ENCODE measurements at places on chromosomes 2 and 18.

- no peak for DNase-seq
Measured at GRCh38 chr2:12803607-12804006, 86.9 kb downstream of the TRIB2 start.

DNA sequence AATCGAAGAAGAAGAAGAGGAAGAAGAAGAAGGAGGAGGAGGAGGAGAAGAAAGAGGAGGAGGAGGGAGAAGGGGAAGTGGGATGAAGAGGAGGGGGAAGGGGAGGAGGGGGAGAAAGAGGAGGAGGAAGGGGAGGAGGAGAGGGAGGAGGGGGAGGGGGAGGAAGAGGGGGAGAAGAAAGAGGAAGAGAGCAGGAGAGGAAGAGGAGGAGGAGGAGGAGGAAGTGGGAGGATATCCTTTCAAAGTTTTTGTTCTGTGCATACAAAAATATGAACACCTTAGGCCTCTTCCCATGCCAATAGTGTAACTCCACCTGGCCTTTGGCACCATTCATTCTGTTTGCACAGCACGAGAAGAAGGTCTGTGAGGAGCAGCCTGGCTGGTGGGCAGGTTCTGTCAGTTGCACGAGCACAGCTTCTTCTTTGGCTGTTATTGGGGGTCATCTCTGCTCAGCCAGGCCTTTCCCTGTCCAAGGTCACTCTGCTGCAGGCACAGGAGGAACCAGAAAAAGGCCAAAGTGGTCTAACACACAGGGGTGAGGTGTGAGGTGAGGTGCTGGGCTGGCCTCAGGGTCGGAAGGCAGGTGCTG, 25.8 kb upstream of the PLB1 start:
- no peak for DNase-seq

- no peak for DNase-seq
Measured at GRCh38 chr2:3779496-3780049, 76.2 kb downstream of the DCDC2C start.

GRCh38 chr2:27502142-27502541, 5.5 kb downstream of the GCKR start:
- no peak for DNase-seq

- no peak for DNase-seq
Measured at GRCh38 chr2:8234253-8234652, 447.6 kb upstream of the ID2 start.

DNA sequence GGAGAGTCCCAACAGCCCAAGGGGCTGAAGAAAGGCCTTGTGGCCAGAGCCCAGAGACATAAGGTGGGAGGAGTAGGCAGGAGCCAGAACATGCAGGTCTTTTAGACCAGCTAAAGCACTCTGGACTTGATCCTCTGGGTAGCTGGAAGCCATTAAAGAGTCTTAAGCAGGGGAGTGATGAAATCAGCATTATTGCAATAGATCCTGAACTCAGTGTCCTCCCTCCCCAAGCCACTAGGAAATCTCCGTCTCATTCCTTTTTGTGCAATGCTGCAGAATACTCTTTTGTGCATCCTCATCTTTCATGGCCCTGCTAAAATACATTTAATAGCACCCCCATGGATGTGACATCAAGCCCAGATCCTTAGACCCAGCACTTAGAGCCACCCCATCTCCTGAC, 58.6 kb upstream of the ZCCHC2 start:
- no peak for DNase-seq

GRCh38 chr2:176261136-176261535, 8.1 kb upstream of the MTX2 start:
- no peak for DNase-seq

GRCh38 chr18:65751155-65752085, 608 bp downstream of the CDH7 start:
- DNase-seq, result no peak

GRCh38 chr2:213068676-213069359, 82.6 kb downstream of the IKZF2 start:
- no peak for DNase-seq

DNA sequence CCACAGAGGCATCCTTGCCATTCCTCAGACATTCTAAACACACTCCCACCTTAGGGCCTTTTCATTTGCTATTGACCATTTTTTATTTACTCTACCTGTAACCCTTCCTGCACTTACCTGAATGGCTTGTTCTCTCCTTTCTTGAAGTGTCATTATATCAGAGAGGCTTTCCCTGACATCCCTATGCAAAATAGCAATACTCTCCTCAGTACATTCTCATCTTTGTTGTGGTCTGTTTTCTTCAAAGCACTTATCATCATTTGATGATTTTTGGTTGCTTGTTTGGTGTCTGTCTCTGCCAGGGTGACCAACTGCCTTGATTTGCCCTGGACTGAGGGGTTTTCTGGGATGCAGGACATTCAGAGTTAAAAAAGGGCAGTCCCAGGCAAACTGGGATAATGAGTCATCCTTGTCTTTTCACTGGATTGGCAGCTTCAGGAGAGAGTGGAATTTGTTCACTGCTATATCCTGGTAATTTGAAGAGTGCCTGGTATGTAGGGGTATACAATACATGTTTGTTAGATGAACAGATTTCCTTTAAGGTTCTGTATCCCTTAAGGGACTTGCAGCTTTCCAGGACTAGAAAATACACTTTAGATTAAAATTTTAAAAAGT, 102.4 kb downstream of the BABAM2 start:
- no peak for DNase-seq

DNA sequence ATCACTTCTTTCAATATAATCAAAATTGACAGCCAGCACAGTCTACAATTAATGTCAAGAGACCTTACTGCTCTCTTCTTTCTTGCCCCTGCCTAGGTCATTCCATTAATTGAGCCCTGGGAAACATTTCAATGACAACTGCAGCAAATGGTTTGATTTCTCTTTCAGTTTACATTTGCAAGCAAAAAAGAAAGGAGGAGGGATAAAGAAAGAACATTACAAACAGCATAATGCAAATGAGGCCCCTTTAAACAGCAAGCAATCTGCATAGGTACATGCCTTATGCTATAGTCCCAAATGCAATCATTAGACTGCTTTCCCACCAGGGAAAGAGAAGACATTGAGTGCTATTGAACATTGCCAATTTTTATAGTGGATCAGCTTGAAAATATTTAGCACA, 655.0 kb upstream of the CDH2 start:
- DNase-seq, result no peak

GRCh38 chr2:219689676-219690628, 62.5 kb downstream of the SLC4A3 start:
- no peak for DNase-seq

GRCh38 chr2:26727641-26728561, 35.4 kb downstream of the KCNK3 start:
- DNase-seq, result no peak

DNA sequence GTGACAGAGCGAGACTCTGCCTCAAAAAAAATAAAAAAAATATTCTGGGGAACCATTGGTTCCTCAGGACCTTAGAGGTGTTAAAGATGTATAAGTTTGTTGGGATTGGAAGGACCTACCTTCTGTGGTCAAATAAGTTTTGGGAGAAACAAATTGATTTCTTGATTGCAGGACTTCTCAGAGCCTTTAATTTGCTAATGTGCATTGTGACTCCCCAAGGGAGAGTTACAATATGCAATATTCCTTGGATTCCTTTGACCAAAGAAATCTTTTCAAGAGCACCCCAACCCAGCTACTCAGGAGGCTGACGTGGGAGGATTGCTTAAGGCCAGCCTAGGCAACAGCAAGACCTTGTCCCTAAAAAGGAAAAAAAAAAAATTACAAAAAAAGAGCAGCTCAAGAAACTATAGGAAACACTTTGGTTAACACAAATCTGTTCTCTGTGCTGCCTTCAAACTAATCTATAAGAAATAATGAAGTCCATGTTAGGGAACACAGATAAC, 6.5 kb downstream of the NAGK start:
- DNase-seq, result no peak

GRCh38 chr2:64543008-64543697, 19.0 kb downstream of the AFTPH start:
- DNase-seq, result no peak

DNA sequence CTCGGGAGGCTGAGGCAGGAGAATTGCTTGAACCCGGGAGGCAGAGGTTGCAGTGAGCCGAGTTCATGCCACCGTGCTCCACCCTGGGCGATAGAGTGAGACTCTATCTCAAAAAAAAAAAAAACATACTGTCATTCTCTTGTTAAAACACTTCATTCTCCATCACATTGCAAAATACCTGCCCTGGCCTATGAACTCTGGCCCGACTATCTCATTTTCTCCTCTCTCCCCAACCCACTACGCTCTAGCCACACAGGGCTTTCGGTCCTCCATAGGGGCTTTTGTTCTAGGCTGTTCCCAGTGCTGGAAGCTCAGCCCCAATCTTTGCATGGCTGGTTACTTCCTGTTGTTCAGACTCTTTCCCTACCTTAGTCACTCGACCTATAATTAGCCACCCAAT, 10.3 kb downstream of the CEP76 start:
- DNase-seq, result no peak

GRCh38 chr18:77044866-77045664, 87.5 kb downstream of the MBP start:
- no peak for DNase-seq

DNA sequence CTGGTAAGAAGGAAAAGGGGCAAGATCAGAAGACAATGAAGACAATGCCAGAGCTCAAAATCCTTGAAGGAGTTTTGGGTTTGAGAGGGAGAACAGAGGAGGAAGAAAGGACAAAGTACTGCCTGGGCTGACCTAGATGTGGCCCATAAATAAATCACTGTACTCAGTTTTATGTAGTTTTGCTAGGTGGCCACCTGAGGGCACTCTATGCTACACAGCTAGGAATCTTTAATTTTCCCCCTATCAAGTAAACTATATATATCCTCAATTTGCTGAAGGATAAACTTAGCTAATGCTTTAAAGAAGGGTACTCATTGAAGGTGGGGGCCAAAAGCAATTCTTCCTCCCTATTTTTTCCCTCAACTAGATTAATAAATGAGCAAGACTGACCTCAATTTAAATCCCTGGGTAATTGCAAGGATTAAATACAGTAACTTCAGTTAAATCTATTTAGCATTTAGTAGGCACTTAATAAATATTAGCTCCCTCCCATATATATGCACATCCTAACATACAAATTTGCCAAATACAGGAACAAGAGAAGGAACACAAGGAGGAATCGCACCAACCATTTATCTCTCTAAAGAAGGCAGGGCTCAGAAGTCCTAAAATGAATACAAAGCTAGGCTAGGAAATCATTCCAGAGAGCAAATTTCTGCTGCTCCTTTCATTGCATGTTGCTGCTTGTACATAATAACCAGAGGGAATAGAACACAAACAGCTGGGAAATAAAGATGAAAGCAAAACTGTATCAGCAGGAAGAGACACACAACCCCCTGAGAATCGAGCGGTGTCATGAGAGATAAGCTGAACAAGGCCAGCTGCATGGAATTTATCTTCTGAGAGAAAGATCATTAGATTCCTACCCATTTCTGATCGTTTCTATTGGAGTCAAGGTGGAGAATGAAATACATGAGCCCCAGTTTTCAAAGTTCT, 540.1 kb downstream of the NRXN1 start:
- DNase-seq, result peak; percentile 4

- DNase-seq, result no peak
Measured at GRCh38 chr2:148917431-148917830, 42.4 kb downstream of the KIF5C start.

DNA sequence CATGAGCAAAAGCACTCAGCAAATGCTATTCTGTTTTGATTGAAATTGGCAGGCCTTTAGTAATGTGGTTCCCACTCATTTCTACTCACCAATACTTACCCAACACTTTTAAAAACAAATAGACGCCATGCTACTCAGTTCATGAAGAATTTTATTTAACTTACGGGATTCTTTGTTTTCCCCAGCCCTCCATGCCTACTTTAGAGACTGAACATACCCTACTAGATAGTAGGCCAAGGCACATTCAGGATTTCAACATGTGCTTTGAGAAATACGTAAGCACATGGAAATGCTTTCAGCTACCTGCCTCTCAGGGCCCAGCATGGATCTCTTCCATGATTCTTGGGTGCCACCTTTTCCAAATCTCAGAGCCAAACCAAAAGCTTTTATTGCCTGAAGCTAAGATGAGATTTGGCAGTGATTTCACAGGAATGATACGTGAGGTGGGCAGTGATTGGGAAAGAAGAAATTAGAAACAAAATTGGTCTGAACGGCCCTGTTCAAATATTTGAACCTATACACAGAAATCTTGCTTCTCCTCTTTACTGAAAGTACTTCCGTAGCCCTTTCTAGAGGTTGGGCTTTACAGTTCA, 31.4 kb downstream of the NAPG start:
- no peak for DNase-seq

DNA sequence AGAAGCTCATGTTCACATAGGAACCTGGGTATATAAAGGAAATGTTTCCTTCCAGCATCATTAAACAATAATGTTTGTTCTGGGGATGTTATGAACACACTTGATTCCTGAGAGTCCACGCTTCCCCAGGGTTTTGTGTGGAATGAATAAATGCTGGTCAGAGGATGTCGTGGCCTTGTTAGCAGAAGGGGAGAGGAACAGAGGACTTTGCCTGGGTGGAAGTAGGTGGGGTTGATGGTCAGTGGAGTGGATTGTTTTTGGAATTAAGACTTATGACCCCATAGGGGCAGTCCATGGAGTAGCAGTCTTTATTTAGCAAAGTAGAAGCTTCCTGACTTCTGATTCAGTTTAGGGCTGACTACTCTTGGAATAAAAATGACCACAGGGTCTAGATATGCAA, 139.6 kb downstream of the MYO1B start:
- DNase-seq, result no peak

DNA sequence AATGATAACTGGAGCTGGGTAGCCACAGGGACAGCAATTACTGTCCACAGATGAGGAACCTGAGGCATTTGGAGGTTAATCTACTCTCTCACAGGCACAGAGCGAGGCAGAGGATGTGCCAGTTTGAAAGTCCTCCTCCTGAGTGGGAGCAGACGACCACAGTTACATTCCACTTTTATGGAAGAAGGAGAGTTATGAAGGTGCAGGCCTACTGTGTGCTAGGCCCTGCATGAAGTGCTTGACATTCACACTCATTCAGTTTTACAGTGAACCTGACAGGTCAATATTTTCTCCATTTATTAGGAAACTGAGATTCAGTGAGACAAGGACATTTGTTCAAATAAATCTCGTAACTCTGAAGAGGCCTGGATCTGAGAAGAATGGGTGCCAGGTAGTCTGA, 142.0 kb downstream of the TDRD15 start:
- no peak for DNase-seq

- DNase-seq, result no peak
Measured at GRCh38 chr18:28161608-28162599, 15.0 kb downstream of the CDH2 start.

- DNase-seq, result no peak
Measured at GRCh38 chr2:9836074-9836473, 7.2 kb upstream of the TAF1B start.

GRCh38 chr2:44705876-44706480, 235.5 kb upstream of the SIX3 start:
- no peak for DNase-seq

- no peak for DNase-seq
Measured at GRCh38 chr2:175880-176820, 87.7 kb downstream of the SH3YL1 start.
